COLO829 (cell line): ENCODE measurements at places on chromosomes 12 and 14.

DNA sequence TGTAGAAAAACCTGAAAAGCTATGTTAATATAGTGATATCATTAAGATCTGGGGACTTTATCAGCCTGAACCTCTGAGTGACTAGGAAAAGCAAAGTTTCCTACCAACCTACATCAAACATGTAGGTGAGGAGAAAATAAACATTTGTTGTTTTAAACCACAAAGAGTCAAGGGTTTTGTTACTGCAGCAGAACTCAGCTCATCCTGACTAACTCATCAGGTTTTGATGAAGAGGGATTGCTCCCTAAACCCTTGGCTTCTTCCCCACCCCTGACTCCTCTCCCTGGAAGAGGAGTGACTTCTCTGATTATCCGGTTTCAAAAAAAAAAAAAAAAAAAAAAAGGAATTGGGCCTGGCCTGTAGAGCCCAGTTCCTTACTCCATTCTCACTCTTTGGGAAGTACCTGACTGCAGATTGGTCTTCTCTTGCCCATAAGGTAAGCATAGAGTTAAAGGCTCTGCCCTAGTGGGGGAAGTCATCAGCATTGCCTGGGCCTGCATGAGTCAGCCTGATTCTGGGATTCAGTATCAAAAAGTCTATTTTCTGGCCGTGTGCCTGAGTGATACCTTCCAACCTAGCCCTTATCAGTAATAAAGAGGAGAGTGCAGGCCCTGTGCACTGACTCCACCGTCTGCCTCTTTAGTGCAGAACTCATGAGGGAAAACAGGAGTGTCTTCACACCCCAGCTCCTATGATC, 16.9 kb downstream of the BDKRB1 start:
- DNase-seq: no peak

GRCh38 chr14:82414853-82415539, 881.3 kb upstream of the SEL1L start:
- DNase-seq: no peak

GRCh38 chr12:15842108-15842507, 40.1 kb upstream of the STRAP start:
- no peak for DNase-seq

DNA sequence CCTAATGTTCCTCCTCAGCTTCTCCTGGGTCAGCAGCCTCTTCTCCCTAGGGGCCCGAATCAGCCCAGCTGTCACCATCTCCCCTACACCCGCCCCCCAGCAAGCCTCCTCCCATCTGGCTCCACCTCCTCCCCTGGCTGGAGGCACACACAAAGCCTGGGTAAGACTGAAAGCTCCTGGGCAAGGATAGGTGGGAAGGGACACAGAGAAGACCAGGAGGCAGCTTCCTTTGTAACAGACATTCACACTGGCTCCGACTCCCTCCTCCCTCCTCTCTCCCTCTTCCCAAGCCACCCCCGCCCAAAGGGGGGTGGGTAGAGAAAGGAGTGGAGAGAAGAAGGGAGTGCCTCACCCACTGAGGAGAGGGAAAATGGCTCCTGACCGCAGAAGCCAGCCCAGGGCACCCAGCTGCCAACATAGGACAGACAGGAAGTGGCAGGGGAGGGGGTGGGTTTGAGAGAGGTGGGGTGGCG, 4.0 kb downstream of the CHD4 start:
- peak; percentile 44 for DNase-seq

- no peak for DNase-seq
These were observed 1.6 kb downstream of the C12orf42 start for GRCh38 chr12:103494051-103494733.

- DNase-seq: no peak
These were observed 92.9 kb downstream of the ESR2 start for GRCh38 chr14:64201296-64201695.

DNA sequence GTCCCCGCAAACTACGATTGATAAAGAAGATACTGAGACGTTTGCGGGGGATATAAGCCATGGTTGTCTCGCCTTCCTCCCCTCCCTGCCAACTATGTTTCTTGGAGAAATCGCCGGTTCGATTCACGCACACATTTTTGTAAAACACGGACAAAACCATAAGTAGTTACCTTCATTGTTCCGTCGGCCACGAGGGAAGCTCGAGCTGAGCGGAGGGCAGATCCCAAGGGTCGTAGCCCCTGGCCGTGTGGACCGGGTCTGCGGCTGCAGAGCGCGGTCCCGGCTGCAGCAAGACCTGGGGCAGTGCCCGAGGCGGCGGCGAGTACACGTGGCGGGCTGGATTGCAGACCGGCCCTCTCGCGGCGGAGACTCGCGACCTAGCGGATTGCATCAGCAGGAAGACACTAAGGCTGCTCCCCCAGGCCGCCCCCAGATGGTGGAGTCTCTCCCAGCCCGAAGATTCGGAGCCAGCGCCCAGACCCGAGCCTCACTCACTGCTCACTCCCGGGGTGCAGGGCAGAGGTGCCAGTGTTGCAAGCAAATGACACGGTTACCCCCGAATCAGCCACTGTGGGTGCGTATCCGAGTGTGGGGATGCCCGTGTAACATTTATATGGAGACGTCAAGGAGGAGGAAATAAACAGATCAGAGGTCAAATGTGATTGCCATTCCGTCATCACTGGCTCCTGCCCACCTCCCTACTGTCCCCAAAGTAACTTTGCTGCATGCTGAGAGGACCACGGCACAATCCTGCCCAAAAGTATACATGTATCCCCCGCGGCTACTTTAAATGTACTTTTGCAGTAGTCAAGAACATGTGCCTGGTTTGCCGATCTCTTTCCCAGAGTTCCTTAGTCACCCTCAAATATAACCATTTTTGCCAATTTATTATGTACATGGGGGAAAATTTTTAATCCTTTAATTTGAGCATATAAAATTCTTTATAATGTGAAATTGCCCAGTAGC, at the start of gene BCAT1:
Gene BCAT1, minus strand, starts transcription at position 345 of the 966 bp plus-strand sequence. Its CDS starts 169 bp downstream, at position 176.
- no peak for DNase-seq

- DNase-seq: no peak
These were observed 67.1 kb upstream of the VPS33A start for GRCh38 chr12:122333142-122334087.

GRCh38 chr14:72826039-72826438, 67.9 kb downstream of the DPF3 start:
- DNase-seq: no peak

DNA sequence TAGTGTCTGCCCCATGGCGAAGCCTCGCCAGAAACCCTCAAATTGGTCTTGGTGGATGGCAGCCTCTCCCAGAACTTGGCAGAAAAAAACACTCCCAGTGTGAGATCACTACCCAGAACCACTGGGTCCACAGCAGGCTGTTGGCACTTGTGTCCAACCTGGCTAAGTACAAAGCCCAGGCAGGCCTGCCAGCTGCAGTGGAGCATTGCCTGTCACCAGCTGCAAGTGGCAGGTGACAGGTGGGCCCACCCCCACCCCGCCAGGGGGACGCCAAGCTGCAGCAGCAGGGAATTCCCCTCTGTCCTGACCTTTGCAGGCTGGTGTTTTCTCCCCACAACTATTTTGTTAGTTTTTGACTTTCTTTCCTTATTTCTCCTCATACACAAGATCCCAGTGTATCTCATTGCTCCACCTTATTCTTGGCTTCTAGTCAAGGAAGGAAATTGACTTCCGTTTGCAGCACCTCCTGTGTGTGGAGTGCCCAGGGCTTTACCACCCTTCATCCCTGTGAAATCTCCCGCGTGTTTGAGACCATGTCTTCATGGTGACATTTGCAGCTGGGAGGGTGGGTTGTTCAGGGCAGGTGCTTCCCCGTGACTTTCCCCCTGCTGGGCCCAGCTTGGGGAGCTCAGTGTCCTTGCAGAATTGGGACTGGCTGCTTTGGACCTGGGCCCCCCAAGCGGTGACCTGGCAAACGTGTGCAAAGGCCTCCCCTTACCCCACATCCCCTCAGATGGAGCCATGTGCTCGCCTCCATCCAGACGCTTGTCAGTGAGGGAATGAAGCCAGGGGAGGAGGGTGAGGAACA, 73.8 kb upstream of the RIN3 start:
- no peak for DNase-seq

- DNase-seq: no peak
These were observed 2.3 kb downstream of the TAS2R46 start for GRCh38 chr12:11059784-11060183.

GRCh38 chr14:106372870-106373652, 846.7 kb downstream of the TMEM121 start:
- DNase-seq: peak; percentile 26

GRCh38 chr14:50719911-50720759, 52.0 kb upstream of the SAV1 start:
- no peak for DNase-seq

DNA sequence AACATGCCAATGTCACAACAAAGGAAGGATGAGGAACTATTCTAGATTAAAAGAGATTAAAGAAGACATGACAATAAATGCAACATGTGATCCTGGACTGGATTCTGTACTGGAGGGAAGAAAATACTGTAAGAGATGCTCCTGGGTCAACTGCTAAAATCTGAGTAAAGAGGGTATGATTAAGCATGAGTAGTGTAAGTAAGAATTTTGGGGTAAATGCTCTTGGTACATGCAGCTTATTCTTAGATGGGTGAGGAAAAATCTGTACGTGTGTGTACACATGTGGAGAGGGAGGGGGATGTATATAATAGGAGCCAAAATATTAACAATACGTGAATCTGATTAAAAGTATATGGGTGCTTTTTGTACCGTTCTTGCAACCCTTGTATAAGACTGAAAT, 66.0 kb downstream of the CDC42BPB start:
- no peak for DNase-seq

DNA sequence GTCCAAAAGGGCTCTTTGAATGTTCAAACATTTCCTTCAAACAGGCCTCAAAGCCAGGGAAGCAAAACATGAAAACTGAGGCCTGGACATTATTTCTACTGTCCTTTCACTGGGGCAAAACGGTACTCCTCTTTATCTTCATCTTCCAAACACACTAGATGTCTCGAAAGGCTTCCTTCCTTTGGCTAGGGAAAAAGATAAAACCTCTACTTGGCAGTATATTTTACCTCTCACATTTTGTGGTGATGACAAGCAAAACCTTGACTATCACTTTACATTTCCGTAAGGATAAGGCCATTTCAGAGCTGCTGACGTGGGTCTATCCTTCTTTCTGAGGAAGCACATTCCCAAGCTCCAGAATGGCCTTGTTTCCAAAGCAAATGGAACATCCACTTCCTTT, 9.9 kb downstream of the STAB2 start:
- no peak for DNase-seq

- DNase-seq: no peak
These were observed 279.7 kb upstream of the ATP2B1 start for GRCh38 chr12:89988188-89988915.

- no peak for DNase-seq
These were observed 70.9 kb upstream of the DICER1 start for GRCh38 chr14:95228240-95228639.

GRCh38 chr12:52246720-52247621, 13.9 kb downstream of the KRT7 start:
- no peak for DNase-seq

GRCh38 chr14:61516964-61517653, 178.2 kb upstream of the HIF1A start:
- no peak for DNase-seq

DNA sequence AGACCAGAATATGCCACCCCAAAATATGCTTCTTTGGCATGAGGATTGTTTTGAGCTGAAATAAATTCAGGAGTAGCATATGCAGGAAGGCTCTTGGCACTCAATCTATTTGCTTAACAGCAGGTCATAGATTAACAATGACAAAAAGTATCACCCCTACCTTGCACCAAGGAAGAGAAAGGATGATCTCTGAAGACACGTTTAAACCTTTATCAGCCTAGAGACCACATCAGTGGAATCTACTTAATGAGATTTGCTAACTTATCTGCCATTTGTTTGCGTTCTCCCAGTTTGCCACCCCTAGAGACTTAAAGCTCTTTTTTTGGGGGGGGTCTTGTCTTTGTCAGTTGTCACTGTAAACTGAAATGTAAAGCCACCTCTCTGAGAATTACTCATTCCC, 1278.7 kb upstream of the USP15 start:
- DNase-seq: no peak

GRCh38 chr12:123807002-123807401, 44.9 kb downstream of the DNAH10 start:
- no peak for DNase-seq

- DNase-seq: no peak
These were observed 59.7 kb downstream of the GTF2A1 start for GRCh38 chr14:81161088-81161487.

- DNase-seq: no peak
These were observed 22.0 kb downstream of the GPR65 start for GRCh38 chr14:88026890-88027289.

DNA sequence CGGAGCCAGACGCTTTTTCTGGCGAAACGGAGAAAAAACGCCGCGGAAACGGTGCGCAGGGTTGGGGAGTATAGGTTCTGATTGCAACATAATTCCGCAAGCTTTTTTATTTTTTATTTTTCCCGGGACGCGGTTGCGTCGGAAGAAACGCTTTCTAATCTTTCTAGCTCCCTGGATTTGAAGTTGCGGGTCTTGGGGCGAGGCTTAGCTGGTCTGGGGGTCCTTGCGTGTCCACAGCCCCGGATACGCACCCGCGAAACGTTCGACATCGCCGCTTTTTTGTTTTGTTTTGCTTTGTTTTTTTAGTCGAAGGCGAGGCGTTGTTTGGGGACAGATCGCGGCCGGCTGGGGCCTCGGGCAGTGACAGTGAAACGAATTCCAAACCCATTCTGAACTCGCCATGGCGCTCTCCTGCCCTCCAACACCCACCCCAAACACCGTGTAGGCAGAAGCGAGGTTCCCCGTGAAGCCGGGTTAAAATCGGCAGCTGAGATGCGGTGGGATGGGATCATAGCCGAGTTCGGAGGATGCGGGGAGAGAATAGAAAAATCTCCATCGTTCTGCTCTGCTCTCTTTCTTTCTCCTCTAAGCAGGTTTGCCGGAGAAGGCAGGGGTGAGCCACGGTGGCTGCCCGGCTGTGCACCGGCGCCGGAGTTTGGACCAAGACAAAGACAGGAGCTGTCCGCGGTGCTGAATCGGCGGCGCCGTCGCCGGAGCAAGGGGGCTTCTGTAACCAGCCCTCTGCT, 8.1 kb upstream of the LHX5 start:
- DNase-seq: peak; percentile 45

- DNase-seq: no peak
These were observed 53.1 kb downstream of the TMCC3 start for GRCh38 chr12:94597268-94597667.

GRCh38 chr12:89976866-89977265, 268.2 kb upstream of the ATP2B1 start:
- DNase-seq: no peak

DNA sequence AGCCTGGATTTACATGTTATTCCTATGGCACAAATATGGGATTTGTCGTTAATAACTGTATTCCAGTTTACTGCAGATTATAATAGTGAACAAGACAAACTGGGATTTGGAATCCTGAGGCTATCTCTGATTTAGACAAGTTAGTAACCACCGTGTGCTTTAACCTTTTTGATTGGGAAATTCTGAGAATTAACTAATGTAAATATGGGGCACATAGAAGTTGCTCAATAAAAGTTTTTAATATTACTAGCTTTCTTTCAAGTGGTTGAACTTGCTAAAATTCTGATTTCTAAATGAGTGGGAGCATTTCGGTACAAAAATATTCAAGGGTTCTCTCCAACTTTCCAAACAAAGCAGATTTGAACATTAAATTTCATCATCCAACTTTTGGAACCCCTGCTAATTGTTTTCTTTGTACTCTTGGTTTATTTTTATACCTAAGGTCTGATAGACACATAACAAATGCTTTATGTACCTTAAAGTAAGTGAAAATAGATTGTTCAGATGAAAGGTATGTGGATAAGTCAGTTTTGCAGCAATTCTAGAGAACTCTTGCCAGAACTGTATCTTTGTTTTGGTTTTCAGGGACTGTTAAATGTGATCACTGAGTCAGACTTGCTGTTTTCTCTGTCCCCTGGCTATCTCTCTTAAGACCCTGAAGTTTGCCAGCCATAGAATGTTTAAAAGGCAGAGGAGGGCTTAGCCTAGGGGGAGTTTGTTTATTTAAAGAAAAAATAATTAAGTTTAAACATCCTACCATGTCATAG, 57.5 kb downstream of the FRS2 start:
- no peak for DNase-seq
